Activated CD8-positive, alpha-beta memory T cell treated with anti-CD3 and anti-CD28 coated beads for 4 hours (primary cell): ENCODE measurements at places on chromosomes 4 and X.

DNA sequence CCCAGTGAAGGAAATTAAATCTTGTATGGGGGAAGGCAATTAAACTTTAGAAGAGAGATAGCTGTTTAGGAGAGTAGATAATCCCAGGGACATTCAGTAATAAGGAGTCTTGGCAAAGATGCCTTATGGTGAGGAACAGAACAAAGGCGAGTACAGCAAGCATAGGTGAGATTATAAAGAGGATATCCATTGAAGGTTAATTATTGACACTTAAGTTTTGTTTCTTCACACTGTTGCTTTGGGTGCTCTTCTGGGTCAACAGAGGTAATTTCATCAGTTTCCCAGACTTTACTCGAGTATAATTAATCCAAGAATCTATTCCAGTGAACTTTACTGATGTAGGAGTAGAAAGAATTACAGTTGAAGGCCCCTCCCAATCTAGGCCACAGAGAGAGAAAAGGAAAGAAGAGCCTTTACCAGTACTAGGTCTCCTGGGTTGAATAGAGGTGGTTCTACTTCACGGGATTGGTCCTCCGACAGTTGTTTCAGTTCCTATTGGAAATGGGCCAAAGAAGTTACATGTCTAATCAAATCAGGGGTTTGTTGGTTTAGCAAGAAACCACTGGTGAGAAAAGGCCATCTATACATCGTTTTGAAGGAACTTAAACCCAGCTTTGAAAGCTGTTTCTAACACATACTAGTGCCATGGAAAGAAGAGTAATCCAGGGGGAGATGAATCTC, 27.2 kb downstream of the EPGN start:
- no peak for DNase-seq

- DNase-seq: no peak
Observed at GRCh38 chr4:10007793-10008608, 13.3 kb downstream of the SLC2A9 start.

DNA sequence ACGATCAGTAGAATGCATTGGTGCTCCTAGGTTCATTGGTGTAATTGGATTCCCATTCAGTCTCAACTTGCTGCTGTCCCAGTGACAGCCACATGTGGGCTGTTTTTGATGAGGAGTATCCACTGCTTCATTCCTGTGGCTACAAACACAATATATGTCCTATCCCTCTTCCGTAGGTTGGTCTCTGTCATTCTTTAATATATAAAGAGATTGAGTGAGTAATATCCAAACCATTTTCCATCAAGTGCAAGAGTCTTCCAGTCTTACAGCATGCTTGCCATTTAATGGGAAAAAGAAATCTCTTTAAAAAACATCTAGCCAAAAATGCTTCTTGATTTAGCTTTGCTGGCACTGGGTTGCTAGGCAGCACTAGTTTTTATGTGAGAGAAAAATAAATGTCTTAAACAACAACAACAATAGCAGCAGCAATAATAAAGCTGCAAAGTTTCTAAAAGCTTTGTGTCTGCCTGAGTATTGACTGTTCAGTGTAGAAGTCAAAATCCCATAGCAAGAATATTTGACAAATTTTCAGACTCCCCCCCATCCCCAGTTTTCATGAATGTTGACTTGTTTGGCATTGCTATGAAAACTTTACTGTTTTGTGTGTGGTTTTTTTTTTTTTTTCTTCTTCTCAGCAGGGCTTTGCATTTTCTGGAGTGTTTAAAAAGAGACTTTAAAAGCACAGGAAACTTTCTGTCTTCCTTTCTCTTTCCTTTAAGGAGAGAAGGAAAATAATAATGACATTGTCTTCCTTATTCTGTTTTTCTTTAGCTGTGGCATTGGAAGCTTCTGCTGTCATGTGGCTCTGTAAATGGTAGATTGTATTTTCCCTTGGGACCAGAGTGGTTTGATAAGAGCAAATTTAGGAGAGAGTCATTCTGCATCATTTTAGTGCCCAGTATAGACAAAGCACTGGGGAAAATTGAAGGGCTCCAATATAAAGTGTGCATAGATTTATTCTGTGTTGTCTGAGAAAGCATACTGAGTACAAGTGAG, 244.3 kb downstream of the ARHGAP10 start:
- no peak for DNase-seq

DNA sequence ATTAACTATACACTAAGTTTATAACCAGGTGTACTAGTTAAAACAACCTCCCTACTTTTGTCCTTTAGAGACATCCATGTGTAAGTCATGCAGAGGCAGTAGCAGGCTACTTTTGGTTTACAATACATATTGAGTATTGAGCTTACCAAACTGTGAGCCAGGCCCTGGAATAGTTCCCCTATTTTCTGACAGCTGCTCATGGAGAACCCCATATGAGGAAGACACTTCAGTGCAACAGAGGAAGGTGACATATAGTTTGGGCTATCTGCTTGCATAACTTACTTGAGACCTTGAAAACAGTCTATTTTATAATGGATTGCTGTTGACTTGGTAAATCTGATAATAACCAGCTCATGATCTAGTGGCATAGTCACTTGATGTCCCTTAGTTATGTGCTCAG, 190.5 kb downstream of the SH3BGRL start:
- DNase-seq: no peak

DNA sequence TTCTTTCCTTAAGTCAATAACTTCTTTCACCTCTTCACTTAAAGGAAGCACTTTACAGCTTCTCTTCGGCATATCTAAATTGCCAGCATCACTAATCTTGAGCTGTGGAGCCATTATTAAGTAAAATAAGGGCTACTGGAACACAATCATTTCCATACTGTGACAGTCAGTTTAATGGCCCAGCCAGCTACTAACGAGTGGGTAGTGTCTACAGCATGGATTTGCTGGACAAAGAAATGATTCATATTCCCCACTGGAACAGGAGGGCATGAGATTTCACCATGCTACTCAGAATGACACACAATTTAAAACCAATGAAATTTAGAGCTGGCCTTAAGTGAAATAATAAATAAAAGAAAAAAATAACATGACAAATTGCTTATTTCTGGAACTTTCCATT, 72.1 kb downstream of the DDIT4L start:
- DNase-seq: no peak

- DNase-seq: no peak
Observed at GRCh38 chrX:140709421-140709846, at the start of gene LINC00632. LINC00632 (plus strand) TSS chrX:140709759.

DNA sequence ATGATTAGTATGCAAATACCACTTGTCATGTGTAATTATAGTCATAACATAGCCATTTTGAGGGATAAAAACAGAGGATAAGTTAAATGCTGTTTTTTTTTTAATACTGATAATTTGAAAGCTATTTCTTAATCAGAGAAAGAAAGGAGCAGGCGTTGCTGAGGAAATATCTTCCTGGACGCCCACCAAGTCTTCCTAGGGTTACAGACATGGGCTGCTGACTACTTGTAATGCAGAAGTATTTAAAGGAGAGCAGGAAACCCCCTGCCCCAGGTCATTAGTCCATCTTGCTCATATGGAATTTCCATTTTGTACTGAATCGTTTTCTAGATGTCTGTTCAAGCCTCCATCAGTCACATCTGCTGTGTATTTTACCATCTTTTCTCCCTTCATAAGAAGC, 176.2 kb downstream of the ADGRL3 start:
- DNase-seq: no peak

DNA sequence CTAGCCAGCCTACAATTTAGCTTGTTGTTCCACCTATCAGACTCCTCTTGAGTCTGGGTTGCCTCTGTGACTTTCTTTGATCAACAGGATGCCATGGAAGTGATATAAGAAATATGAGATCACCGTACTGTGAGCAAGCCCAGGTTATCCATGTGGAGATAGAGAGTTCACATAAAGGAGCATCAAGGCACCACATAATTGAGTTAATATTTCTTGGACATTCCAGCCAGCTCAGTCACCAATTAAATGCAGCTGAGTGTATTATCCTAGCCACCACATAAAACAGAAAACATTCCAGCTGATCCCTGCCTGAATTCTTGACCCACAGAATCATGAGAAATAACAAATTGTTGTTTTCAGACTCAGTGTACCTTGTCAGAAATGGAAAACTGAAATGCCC, 253.6 kb downstream of the PPP1R2C start:
- DNase-seq: no peak

DNA sequence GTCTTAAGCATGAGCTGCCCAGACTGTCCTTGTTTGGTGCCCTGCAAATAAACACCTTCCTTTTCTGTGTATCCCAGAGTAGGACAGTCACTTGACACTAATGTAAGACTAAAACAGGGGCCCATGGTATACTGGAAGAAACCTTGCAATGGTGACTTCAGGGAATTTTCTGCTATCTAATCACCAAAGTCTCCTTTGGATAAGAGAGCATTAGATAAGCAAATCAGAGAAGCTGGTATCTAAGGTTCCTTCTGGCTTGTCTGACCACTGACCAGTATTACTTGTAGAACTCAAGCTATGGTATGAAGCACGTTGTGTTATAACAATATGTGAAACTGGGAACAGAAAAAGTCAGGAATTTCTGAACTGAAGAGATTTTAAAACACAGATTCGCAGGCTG, 173.9 kb downstream of the COL25A1 start:
- no peak for DNase-seq

- no peak for DNase-seq
Observed at GRCh38 chr4:35548921-35549320, 695.4 kb downstream of the ARAP2 start.

DNA sequence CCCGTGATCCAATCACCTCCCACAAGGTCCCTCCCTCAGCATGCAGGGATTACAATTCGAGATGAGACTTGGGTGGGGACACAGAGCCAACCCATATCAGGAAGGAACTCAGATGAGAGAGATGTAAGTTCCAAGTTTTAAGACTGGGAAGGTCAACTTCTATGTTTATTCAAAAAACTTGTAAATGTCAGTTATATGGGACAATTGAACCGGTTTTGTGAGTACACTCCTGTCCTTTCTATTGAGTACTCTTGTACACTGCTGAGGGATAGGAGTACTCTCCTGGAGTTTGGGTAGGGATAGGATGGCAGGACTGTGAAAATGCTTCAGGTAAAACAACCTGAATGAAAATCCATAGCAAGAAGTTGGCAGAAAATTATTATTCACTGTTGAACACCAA, 239.1 kb downstream of the ZNF674 start:
- DNase-seq: no peak

DNA sequence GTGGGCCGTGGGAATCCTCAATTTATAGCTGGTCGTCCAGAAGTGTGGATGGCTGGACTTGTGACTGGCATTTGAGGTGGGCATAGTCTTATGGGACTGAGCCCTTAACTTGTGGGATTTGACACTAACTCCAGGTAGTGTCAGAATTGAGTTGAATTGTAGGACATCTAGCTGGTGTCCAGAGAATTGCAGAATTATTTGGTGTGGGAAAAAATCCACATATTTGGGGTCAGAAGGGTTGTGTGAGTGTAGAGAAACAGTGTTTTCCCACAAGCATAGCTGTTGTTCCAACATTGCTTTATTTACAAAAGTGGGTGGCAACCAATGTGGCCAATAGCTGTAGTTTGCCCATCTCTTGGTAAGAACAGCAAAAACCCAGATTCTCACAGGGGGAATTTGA, 91.3 kb downstream of the MOSPD2 start:
- DNase-seq: no peak

DNA sequence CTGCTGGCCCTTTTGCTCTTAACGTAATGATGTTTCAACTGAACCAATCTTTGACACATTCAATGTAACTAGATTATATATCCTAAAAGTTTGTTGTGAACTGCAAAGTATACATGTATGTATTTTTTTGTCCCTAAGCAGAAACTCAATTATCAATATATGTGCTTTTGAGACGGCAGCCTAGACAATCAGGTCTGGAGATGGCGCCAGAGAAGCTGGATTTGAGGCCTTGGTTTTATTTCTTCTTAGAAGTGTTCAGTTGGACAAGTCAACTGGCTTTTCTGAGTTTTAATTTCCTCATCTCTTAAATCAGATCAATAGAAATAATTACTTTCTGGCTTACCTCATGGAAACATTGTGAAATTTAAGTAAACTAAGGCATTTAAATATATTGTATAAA, 62.5 kb downstream of the DCAF8L1 start:
- no peak for DNase-seq

- DNase-seq: no peak
Observed at GRCh38 chr4:86551387-86551786, 42.7 kb upstream of the PTPN13 start.

- no peak for DNase-seq
Observed at GRCh38 chr4:150098214-150098613, 20.0 kb downstream of the DCLK2 start.

GRCh38 chrX:37371578-37371991, 22.4 kb downstream of the PRRG1 start:
- no peak for DNase-seq

GRCh38 chrX:40875476-40875875, 140.1 kb upstream of the MED14 start:
- no peak for DNase-seq

DNA sequence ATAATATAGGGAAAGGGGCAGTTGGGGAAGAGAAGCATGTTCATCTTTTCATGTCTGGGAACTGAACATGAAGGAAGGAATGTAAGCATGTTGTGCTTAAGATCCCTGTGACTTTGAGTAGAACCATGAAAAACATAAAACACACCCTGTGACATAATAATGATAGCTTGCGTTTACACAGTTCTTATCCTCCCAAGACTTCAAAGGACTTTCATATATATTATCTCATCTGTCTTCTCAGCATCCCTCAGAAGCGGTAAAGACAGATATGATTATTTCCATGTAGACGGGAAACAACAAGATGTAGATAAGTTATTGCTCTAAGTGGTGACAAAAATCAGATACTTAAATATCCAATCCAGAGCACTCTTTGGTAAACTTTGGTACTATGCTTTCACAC, 3.3 kb upstream of the SH3RF1 start:
- no peak for DNase-seq

DNA sequence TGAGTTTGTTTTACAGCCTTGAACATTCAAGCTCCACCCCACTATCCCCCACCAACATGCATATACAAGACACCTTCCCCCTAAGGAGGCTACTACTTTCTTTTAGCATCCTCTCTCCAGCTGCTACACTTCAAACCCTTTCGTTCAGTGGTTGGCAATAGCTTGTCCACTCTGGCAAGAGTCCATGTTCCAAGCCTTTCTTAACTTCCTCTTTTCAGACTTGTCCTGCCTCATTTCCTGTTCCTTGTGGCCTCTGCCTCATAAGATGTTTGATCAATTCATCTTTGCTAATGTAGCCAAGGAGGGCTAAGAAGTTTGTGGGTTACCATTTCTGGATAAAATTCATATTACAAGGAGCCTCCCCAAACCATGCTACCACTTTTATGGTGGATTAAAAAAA, 20.8 kb upstream of the ZCCHC12 start:
- DNase-seq: no peak

DNA sequence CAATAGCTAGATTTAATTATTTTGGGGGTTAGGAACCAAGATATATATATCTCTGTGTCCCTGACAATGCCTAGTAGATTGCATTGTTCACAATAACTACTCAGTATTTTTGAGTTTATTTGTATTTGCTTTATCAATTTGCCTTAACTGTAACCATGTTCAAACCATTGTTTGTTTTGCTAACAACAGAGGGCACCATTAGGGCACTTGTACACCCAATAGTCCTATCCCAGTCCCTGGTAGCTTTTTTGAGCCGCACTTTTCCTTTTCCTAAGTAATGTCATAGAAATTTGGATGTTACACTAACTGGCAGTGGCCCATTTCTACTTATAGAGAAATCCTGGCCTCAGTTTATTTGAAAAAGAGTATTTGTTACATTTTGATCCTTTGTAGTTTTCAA, 575 bp upstream of the KLHL5 start:
- DNase-seq: no peak

- no peak for DNase-seq
Observed at GRCh38 chr4:2249526-2250356, 7.8 kb upstream of the HAUS3 start.

GRCh38 chr4:120843849-120844527, 78.5 kb downstream of the PRDM5 start:
- no peak for DNase-seq
